ENCODE measurements at places on chromosomes 2 and 18.

GRCh38 chr18:25842665-25843064, 247.7 kb downstream of the SS18 start:
- DNase-seq: no peak

DNA sequence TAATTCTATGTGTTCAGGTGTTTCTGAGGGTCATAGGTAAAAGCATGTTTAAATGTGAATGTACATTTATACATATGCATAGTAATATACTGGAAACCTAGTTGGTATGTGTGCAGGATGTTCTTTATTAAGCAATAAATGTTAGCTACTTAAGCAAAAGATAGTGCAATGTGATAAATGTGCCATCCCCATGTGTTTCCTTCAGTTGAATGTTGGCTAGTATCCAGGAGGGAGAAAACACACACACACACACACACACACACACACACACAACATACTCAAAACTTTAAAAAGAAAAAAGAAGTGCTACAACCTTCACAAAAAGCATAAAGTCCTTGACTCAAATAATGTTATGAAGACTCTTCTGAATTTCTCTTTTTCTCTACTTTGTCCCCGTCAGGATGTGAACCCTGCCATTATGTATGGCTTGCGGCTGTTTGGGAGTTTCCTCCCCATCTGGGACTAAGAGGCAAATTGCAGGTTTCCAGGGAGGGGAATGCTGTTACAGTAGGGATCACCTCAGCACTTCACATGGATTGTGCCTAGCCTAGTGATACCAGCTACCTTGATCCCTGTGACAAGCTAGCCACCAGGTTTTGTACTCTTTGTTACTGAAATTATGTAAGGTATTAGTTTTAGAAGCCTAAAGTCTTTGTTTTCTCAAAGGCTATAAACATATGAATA, 82.6 kb downstream of the IKZF2 start:
- DNase-seq: no peak

- DNase-seq: no peak
Observed at GRCh38 chr18:39675906-39676305, 2110.3 kb upstream of the CELF4 start.

DNA sequence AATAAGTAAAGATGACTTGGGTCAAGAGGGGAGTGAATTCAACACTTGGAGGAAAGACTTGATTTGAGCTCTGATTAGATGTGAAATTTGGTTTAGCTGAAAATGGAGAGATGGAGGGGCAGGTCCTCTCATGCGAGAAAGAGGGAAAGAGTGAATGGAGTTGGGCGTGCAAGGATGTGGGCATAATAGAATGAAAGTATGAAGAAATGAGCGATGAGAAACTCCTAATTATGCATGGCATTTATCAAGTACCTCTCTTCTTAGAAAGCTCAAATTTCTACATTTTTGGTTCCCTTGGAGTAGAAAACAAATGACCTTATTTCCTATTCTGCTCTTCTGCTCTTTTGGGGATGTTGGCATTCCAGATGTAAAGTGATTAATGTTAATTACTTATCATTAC, 161.5 kb downstream of the PHLPP1 start:
- no peak for DNase-seq

- no peak for DNase-seq
Observed at GRCh38 chr2:237405006-237405559, 8.9 kb downstream of the COL6A3 start.

DNA sequence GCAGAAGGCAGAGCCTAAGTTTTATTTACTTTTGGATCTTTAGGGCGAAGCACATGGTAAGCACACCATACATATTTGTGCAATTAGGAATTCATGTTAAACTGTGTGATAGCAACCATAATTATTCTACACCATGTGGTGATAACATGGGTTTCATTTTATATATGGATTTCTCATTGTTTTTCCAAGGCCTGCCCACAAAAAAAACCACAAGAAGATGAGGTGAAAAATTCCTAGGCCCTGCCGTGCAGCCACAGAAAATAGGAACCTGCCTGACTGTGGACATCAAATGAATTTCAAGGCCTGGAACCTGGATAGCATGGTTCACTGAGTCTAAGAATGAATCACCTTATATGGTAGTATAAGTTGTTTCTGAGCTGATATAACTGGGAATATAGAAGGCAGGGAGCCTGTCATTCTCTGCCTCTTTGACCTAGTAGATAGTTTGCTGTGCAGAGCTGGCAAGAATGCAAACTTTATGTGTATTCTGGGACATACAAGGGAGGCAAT, 22.4 kb upstream of the SSB start:
- DNase-seq: no peak

DNA sequence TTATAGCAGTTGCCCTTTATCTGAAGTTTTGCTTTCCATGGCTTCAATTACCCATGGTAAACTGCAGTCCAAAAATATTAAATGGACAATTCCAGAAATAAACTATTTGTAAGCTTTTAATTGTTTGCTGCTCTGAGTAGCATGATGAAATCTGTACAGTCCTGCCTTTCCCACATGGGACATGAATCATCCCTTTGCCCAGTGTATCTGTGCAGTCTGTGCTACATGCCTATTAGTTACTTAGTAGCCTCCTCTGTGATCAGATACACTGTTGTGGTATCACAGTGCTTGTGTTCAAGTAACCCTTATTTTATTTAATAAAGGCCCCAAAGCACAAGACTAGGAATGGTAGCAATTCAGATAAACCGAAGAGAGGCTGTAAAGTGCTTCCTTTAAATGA, 810.6 kb upstream of the PIK3C3 start:
- no peak for DNase-seq

GRCh38 chr2:200496696-200497095, 13.2 kb downstream of the KCTD18 start:
- DNase-seq: no peak

- DNase-seq: no peak
Observed at GRCh38 chr2:401019-401679, 113.3 kb upstream of the ALKAL2 start.

DNA sequence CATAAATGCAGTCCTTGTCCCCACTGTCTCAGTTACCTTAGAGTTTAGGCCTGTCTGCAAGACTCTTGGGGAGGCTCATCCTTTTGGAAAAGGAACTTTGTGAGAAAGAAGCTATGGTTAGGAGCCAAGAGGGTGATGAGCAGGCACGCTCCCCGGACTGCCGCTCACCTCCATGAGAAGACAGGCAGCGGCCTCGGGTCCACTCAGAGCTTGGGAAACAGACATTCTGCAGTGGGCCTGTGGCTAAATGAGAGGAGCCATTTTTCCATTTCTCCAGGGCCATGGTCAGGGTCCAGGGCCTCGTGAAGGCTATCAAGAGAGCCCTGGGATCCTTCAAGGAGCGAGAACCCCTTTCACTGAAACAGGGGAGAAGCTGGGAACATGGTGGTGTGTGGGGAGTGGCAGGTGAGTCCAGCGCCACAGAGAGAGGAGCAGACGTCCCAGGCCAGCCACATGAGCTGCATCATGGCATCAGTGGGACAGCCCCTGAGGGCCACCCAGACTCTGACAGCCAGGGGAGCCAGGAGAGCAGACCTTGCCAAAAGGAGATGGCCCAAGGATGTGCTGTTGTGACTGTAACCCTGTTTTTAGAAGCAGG, 4.0 kb upstream of the TEX51 start:
- DNase-seq: no peak

DNA sequence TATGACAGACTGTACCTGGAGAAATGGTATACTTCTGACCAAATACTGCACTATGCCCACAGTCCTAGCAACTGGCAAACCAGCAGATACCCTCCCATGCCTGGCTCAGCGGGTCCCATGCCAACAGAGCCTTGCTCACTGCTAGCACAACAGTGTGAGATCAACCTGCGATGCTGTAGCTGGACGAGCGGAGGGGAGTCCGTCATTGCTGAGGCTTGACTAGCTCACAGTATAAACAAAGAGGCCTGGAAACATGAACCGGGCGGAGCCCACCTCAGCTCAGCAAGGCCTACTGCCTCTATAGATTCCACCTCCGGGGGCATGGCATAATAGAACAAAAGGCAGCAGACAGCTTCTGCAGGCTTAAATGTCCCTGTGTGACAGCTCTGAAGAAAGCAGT, 93.2 kb upstream of the CAB39 start:
- no peak for DNase-seq

DNA sequence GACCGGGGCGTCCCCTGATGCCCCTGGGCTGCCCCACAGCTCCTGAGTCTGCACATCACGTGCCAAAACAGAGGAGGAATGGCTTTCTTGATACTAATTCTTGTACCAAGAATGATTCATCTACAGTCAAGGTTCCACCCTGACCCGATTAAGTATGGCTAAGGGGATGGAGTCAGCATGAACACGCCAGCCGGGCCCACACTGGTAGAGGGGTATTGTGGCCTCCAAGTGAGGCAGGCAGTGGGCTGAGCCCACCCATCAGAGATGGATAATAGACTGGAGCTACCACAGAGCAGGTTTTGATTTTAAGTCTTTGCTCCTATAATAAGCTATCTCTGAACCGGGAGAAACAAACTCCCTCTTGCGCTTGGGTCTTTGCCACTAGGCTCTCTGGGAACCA, 17.9 kb upstream of the GNAL start:
- DNase-seq: no peak

GRCh38 chr18:26689226-26689879, 141.0 kb upstream of the KCTD1 start:
- DNase-seq: no peak

DNA sequence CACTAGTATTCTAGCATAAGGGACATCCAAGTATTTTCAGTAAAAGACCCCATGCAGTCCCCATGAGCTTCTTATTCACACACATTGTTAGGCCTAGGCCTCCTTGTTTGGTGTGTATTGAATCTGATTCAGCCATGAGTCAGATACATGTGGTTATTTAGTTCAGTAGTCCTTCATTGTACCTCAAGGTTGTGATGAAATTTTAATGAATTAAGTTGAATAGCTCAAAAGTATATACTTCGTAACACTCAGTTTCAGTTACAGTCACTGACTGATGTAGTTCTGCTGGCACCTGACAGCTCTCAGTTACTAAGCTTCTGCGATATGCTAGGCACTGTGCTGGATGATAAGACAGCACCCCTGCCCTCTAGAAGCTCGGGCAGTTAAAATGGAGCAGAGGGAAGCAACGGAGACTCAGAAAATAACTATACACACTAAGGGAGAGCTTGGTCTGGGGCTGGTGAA, 86.4 kb downstream of the XRCC5 start:
- peak; percentile 37 for DNase-seq

DNA sequence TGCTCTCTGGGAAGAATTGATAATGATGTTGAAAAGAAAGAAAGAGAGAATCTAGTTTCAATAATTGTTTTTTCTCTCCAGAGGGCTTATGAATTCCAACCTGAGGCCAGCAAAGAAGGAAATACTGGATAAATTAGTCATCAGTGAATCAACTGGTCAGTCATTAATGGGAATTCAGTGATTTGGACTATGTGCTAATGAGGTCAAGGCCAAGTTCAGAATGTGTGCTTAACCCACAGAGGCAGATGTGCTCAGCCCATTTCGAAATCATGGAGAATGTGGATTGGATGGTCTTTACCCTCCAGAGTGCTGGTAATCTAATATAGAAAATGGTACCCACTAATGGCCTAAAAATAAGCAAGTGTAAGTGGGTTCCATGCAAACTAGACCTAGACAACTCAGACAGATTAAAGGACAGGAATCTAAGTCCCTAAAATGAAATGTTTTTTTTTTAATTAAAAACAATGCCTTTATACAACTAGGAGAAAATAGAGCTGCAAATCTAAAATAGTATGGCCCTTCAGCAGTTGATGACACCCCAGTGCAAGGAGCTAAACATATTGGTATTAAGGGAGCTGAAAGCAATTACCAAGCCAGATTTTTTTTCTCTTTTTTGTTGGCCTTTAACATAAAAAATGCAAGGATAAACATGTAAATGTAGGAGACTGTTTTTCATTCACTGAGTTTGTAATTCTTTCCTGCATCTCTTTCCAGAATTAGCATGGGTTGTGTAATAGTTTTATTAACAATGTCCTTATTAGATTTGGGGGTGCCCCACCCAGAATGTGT, 296.9 kb downstream of the SATB2 start:
- no peak for DNase-seq

- no peak for DNase-seq
Observed at GRCh38 chr2:183967756-183968155, 630.6 kb upstream of the ZNF804A start.

DNA sequence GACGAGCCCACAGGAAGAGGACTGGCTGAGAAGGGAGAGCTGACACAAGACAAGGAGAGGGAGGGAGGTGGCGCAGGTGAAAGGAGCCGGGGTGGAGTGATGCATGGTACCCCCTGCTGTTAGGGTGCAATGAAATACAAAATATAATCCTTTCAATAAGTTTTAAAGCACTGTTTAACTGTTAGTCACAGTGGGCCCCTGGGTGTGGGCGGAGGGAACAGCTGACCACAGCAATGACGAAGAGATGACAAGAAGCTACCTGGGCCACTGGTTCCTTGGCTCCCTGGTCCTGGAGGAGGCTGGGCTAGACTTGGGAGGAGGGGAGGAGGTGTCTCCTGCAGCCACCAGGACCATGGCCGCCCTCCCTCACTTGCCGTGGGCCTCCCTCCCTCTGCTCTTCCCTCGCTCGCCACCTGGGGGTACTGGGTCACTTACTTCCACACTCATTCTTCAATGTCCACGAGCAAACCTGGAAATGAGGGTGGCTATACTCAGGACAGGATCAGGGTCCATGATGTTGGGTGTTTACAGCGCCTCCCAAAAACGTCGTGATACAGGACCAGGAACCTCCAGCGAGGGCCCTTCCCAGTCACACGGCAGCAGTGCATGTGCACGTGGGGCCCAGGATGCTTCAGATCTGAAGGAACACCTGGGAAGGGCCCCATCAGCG, 196.1 kb downstream of the ANKRD30B start:
- DNase-seq: no peak

DNA sequence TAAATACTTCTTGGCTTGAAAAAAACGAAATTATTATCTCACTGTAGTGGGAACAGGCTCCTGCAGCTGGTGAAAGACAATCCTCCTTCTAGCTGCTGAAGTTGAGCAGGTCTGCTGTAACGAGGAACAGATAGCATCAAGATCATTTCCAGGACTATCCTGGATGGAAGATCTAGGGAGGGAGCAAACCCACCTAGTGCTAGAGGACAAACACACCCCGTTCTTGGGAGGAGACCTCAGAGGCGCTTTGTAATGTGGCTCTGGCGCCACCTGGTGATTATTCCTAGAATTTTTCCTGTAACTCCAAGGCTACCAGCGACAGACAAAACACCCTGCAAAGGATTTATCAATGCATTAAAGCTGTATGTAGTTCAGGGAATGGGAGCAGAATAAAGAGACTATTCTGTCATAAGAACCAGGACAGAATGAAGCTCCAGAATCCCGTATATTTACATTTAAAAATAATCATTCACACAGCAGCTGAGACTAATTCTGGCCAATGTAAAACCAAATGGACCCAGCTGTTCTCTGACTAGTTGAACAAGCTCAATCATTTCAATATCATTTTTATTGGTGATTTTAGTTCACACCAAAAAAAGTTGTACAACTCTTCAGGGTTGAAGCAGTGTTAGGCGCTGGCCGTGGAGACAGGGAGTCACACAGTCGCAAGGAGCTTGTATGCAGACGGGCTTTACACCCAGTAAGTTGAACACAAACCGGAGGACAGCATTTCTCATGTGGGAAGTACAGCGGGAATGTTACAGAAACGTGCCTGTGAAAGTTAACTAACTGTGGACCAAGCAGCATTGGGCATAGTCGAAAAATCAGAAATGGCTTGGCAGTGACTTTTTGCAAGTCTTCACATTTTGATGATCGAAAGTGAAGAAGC, 290.3 kb downstream of the TRIB2 start:
- DNase-seq: peak; percentile 41
